ENCODE measurements at places on chromosomes 12 and 14.
A peak's percentile ranks its signal among the peaks of the same experiment; 100 is the strongest.

DNA sequence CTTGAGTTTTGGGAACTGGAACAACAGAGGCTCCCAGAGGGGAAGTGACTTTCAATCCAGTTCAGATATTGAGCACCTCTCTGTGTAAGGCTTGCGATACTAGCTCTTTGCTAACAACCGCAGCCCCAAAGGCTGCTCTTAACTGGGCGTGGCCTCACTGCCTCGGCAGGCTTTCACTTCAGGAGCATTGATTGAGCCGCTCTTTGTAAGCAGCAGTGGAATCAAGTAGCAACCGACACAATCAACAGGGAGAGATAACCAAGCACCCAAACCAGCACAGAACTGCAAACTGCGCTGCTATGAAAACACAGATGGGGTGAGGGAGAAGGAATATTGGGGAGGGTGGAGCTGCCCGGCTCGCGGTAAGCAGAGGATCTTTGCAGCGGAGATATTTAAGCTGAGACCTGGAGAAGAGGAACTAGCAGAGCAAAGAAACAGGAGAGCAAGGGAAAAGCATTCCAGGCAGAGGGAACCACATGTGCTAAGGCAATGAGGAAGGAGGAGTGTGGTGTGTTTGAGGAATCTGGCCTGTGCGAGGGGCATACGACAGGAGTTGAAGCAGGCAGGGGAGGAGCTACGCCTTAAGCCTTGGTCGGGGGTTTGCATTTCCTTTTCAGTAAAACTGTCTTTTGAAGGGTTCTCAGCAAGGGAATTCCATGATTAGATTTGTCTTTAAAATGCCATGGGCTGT lies 17.3 kb upstream of the YY1 start:
- DNase-seq: no peak

DNA sequence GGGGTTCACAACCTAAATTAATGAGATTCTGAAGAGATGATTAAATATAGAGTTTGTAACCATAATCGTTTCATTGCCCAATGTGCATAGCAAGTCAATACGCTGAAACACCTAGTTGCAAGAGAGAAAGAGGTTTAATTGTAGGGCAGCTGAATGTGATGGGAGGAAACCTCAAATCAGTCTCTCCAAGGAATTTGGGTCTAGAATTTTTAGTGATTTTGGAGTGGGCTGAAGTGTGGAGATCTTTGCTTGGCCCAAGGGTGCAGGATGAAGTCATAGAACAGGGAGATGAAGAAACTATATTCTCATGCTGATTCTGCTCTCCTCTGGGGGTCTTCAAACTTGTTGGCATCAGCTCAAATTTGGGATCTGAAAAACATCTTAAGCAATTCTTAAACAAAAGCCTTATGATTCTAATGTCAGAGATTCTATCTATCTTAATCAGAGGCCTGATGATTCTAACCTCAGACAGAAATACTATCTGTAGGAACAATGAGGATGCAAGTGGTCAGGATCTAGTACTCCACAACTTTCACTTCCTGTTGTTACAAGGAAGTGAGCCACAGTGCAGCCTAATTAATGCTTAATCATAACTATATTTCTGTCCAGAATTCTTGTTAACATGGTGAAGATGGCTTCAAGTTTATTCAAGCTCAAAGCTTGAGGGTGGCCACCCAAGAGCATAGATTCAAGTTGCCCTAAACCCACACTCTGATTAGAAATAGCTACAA lies 80.2 kb upstream of the FUT8 start:
- DNase-seq: no peak

DNA sequence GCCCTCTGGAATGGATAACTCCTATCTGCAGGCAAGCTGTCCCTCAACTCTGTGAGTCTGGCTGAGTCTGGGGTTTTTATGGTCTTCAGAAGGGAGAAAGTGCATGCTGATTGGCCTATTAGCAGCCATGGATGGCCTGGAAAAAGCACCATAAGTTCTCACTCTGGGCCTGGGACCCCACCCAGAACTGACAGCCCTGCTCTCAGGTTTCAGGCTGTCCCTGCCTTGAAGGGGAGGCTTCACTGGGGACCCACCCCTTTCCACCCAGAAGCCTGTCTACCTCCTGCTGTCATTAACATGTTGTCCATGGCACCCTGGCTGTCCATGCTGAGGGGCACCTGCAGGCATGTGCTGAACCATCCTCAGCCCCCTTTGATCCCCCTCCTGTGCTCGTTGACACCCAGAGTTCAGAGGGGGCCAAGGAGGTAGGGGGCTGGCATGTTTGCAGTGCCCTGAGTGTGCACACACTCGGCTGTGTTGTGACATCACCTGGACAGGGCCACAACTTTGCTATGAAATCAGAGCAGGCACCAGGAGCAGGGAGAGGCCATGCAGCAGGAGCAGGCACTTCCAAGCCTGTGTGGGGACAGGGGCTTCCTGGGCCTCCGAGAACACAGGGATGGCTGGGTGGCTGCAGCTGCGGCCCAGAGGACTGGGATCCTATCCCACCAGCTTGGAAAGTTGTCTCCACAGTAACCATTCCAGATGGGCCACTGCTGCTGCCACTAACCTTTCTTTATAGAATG lies 84.7 kb downstream of the ACSS3 start:
- DNase-seq: no peak

GRCh38 chr14:58871573-58871972 lies 233.8 kb downstream of the DACT1 start:
- no peak for DNase-seq

- peak; percentile 71 for DNase-seq
These were observed 15.5 kb upstream of the NEMF start for GRCh38 chr14:49867831-49868719.
